ENCODE measurements at places on chromosomes 6 and 20.

DNA sequence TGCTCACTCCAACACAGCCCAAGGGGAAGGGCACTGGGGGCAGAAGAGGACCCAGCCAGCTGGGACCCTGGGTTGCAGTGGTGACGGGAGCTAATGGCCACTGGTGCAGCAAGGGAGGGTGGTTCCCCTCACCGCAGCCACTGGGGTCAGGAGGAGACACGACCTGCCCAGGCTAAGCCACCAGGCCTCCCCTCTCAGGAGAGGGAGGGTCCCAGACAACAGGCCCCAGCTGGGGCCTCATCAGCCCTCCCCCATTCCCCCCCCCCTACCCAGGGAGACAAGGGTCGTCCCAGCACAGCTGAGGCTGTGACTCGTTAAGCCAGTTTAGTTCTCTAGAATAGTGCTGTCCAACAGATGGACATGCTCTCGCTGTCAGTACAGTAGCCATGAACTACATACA lies 17.3 kb upstream of the MATN4 start:
- no peak for DNase-seq

GRCh38 chr6:41546866-41547798 lies 951 bp downstream of the FOXP4 start:
- no peak for DNase-seq

GRCh38 chr6:149480502-149481280 lies 4.1 kb downstream of the ZC3H12D start:
- no peak for DNase-seq

DNA sequence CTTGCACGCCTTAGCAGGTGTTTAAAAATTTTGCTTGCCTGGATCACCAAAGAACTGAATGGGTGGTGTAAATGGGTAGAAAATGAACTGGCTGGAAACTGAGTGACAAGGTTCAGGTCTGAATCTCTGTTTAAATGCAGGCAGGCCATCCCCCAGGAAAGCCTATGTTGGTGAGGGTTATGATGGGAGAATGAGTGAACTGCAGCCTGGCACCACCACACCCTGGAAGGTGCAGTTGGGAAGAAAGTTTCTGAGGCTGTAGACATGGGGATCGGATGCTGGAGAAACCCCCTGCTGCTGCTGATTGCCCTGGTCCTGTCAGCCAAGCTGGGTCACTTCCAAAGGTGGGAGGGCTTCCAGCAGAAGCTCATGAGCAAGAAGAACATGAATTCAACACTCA lies 519 bp downstream of the CSTL1 start:
- no peak for DNase-seq

GRCh38 chr6:157518397-157519250 lies 137.6 kb downstream of the ZDHHC14 start:
- no peak for DNase-seq

- no peak for DNase-seq
Measured at GRCh38 chr6:9412951-9413559, 977.7 kb upstream of the SLC35B3 start.

DNA sequence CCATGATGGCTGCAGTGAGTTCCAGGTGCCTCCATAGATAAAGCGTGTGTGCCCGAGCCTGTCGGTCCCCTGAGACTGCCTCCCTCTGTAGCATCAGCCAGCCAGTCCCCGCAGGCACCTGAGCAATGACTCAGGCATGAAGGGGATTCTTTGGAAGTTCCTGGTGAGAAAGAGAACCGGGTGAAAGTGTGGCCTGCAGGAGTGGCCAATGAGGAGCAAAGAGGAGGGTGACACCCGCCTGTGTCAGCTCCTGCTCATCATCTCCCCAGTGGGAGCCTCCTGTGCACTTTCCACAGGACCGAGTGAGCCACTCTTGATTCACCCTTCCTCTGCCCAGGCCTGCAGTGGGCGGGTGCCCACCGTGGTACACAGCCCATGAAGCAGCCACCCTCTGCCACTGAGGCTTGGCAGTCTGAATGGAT lies 71.2 kb upstream of the PTPN1 start:
- no peak for DNase-seq

DNA sequence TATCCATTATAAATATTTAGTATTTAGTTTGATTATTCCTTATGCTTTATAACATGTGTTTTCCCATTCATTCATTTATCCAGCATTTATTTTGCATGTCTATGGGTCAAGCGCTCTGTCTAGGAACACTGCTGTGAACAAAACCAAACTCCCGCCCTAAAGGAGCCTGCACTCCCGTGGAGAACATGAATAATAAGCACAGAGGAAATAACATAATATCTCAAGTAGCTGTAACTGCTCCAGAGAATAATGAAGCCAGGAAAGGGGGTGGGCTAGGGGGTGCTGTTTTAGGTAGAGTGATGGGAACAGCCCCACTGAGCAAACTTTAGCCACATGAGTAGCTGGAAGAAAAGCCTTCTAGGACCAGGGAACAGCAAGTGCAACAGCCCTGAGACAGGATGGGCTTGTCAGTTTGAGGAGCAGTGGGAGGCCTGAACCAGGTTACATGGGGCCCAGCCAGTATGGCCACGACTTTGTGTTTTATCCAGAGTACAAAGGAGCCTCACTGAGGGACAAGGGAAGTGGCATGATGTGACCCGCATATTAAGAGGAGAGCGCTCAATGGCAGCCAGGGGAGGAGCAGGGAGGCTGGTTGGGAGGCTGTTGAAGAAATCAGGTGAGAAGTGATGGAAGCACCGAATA lies 24.4 kb upstream of the PRND start:
- DNase-seq = no peak

DNA sequence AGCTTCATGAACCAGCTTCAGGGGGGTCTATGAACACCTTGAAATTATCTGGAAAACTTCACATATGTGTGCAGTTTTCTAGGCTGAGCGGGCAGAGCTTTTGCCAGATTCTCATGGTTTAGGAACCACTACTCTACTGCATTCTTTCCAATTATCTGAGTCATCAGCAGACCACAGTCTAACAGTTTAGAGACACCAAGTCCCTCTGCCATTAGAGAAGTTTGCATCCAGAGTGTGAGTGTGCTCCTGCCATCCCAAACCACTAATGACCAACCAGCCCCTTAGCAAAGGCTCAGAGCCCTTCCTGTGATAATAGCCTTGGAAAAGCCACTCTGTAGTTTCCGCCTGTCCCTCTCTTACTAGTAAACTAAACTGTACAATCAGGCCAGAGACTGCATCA lies 96.8 kb downstream of the PHACTR1 start:
- DNase-seq = no peak

DNA sequence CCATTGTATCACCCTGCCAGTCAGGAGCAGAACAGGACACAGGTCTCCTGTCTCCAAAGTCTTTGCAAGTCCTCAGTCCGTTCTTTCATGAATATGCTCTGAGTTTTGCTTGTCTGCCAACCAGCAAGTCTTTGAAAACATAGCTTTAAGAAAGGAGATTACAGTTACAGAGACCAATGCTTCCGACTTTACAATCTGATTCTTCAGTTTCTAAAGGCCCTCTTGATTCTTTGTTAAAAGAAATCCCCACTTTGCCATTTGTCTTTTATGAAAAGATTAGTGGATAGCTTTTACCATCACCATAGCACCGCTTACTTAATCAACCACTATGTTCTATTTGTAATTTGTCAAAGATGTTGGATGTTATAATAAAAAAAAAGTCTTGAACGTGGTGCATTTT lies 562.8 kb upstream of the BTBD3 start:
- DNase-seq = no peak

GRCh38 chr6:151757506-151757955 lies 50.0 kb upstream of the ESR1 start:
- DNase-seq = no peak

GRCh38 chr6:160523223-160523622 lies 140.9 kb downstream of the LPA start:
- DNase-seq = no peak

DNA sequence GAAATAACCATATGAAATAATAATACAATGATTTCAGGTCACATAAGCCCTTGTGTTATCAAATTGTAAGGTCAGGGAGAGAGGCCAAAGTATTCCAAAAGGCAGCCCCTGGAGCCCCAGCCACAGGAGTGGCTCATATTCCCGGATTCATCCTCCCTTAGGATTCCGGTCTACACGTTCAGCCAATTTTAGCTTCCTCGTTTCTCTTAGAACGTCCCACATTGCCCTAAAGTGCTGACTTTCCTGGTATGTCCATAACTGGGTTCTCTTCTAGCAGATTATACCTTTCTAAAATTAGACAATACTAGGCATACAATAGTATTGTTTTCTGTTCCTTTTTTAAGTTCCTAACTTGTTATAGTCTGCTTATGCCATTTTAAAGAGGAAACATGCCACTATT lies 192.7 kb upstream of the NOX3 start:
- no peak for DNase-seq

DNA sequence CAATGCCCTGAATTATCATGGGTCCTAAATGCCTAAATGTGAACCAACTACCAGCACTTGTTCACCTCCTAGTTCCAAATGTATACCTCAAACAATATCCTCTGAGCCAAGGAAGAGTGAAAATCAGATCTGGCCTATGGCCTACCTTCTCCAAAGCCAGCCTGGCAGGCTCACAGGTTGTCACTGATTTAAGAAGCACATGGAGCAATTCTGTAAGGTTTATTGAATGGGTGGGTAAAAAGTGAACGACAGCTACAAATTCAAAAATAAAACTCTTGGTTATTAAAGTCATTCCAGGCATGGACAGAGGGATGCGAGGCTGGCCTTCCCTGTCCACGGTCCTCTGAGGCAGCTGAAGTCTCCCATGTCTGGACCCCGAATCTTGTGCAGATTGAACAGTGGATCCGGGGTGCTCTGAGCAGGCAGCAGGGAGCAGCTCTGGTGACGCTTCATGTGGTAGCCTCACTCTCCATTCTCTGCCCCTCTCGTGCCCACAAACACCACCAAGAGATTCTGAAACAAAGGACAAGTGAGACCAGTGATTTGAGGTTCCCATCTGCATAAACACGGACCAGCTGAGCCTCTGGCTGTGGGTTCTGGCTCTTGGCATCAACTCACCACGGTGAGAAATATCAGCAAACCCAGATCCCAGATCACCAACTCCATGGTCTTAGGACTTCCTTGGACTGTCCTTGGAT lies 14.6 kb downstream of the SNHG17 start:
- DNase-seq = no peak

GRCh38 chr6:145609521-145609920 lies 125.8 kb downstream of the EPM2A start:
- DNase-seq = no peak

DNA sequence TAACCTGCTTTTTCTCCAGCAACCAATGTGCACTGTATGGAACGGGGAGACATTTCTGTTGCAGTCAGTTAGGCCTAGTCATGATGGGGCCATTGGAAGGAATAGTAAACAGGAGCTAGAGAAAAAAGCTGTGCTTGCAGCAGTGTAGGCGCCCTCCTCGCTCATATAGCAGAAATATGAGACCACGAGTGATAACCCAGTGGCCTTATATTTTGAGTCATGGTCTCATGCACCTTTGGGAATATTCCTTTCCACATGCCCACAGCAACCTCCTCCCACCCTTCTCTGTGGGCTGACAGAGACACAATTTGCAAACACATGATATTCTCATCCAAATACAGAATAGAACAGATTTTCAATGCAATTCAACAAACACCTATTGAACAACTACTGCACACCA lies 248.9 kb upstream of the CITED2 start:
- DNase-seq = no peak

- no peak for DNase-seq
Measured at GRCh38 chr6:169579407-169580111, 122.3 kb downstream of the WDR27 start.

- no peak for DNase-seq
Measured at GRCh38 chr6:87922196-87922946, 125.3 kb upstream of the SPACA1 start.
